ENCODE measurements at places on chromosomes 12 and 14.

- no peak for DNase-seq
These were observed 245.5 kb upstream of the DDHD1 start for GRCh38 chr14:53398616-53399015.

DNA sequence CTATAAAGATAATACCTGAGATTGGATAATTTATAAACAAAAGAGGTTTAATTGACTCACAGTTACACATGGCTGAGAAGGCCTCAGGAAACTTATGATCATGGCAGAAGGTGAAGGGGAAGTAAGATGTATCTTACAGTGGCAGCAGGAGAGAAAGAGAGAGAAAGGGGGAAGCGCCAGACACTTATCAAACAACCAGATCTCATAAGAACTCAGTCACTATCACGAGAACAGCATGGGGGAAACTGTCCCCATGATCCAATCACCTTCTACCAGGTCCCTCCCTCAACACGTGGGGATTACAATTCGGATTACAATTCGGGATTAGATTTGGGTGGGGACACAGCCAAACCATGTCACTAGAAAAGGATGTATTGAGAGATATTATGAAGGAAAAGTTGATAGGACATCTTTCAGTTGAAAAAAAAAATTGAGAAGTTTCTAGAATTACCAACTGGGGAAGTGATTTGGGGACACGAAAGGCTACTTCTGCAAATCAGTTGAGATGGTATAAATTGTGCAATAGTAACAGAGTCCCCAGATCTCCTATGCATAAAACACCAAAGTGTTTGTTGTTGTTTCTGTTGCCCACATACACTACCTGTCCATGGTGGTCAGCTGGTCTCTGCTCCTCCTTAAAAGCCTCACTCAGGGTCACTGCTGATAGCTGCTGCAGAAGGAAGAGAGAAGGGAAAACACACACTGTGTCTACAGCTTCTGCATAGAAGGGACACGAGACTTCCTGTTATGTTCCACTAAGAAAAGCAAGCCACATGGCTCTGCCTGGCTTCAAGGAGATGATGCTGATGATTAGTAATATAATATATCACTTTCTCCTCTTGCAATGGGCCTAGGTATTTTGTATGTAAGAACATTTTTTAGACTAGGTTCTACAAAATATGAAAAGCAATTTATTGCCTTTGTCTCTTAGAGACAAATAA is 465.5 kb downstream of the PDZRN4 start:
- DNase-seq: no peak

DNA sequence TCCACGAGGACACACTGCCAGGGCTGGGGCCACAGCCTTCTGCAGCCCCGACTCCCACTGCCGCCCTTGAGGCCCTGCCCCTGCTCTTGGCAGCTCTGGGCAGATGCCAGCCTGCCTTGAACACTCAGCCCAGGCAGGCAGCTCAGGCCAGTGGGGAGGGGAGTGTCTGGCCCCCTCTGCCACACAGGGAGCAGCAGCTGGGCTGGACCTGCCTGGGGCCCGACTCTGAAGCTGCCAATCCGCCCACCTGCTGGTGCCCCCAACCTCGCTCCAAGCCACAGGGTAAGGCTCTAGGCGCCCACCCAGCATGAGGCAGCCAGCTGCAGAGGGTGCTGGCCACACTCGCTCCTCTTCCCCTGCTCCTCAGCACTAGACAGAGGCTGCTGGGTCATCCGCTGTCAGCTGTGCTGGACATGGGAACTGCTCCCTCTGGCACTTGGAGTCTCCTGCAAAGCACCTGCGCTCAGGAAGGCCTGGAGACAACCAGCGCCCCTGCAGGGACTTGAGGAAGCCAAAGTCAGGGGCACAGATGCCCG is 24.6 kb upstream of the NUDT14 start:
- no peak for DNase-seq

DNA sequence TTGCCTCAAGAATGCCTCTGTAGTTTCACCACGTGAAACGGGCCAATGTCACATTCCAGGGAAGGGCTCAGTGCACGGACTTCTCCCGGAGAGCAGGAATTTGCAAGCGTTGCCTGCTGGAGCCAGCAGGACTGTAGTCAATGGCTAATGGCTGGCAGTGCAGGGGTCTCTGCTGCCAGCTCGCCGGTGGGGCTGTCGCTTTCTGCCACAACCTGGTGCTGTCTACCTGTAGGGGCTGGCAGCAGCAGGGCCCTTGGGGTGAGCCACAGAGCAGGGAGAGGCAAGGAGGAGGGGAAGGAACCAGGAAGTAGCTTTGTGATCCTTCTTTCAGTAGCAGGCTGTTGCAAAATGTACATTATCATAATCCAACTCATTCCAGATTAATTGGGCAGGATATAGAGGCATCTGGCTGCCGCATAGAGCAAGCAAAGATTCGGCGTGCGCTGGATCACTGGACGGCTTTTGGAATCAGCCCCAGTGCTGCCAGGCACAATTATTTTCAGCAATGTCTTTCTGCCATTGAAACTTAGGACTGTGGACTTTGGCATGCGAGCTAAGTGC is 114.1 kb downstream of the PAPOLA start:
- DNase-seq: no peak

DNA sequence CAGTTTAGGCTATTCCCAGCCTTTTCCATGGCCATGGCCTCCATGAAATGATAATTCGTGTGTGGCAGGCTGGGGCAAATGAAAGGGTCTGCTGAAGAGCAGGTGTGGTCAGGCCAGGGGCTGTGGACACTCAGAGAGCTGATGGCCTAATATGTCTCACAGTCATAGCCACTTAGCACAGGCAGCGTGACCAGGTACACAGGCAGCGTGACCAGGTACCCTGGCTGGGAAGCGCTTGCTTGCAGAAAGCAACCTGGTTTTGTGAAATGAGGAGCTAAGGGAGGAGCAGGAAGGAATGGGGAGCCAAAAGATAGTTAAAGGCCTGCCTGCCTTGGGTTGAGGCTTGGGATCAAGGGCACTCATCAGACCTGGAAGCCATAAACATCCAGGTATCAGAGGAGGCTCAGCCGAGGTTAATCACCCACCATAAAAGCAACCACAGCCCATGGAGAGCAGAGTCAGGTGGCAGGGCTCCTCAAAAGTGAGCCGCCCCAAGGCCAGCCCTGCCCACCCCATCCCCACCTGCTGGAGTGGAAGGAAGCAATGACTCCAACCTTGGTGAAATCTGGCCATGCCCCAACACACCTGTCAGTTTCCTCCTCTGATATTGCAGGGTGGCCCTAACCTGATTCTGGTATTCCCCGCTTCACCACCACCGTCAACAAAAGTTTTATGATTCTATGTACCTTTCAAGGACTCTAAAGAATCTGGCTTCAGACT is 8.0 kb upstream of the KRT8 start:
- no peak for DNase-seq

GRCh38 chr14:92135269-92135668 is 13.5 kb downstream of the CPSF2 start:
- no peak for DNase-seq

- DNase-seq: no peak
These were observed 4.0 kb downstream of the CHD4 start for GRCh38 chr12:6603095-6603567.

- no peak for DNase-seq
These were observed 33.7 kb upstream of the TTC7B start for GRCh38 chr14:90849787-90850444.

DNA sequence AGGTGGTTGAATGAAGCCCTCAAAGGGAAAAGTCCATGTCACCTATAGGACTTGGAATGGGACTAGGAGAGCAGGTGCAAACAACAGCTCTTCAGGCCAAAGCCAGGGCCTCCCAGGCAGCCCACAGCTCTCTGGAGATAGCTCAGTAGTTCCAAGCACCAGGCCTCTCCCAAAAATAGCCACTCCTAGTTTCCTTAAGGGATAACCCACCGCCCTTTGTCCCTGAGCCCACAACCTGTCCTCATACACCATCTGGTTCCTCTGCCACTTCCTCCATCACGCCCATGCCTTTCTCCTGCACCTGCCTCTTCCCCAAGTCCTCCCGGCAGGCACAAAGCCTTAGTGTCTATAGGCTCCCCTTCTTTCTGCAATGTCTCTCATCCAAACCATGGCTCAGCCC is 2.1 kb downstream of the RAB15 start:
- DNase-seq: no peak

- no peak for DNase-seq
These were observed 109.5 kb downstream of the FOXG1 start for GRCh38 chr14:28875934-28876571.

- no peak for DNase-seq
These were observed 31.3 kb upstream of the BCAT1 start for GRCh38 chr12:24979976-24980730.

GRCh38 chr14:54622192-54622958 is 55.4 kb downstream of the SAMD4A start:
- DNase-seq: no peak

DNA sequence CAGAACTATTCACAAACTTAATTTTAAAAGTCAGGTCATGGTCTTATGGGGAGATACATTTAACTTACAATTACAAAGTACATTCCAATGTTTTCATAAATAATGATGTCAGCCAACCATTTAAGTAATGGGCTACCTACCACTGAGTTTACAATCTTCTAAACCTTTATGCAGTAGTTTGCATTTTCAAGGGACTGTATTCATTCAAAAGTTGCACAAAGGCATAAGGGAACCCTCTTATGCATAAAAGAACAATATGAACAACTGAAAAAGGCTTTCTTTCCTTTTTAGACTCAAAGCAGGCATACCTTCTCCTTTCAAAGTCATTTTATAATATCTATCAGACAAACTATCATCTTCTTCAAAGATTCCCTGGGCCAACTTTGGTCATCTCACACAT is 230.2 kb downstream of the SLC2A13 start:
- DNase-seq: no peak

GRCh38 chr12:104263580-104264358 is 39.8 kb upstream of the EID3 start:
- no peak for DNase-seq

DNA sequence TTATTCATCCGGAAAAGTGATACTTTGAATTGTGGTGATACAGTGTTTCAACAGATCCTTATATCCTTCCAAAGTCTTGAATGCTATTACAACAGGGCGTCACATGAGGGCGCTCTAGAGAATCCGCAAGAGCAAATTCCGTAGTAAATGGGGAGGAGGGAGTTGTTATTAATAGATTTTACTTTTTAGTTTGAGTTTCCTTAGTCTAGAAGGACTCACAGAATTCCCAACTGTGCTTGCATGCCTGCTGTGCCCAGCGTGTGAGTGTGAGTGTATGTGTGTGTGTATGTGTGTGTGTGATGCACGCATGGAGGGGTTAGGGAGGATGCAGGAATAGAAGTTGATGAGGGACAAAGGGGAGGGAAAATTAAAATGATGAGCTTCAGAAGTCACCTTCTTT is 375.3 kb downstream of the C12orf75 start:
- DNase-seq: no peak

GRCh38 chr12:11765421-11765816 is 115.9 kb downstream of the ETV6 start:
- no peak for DNase-seq

GRCh38 chr14:72904218-72904617 is 10.3 kb upstream of the DPF3 start:
- DNase-seq: no peak

GRCh38 chr12:122142857-122143256 is 31.2 kb downstream of the IL31 start:
- DNase-seq: no peak

DNA sequence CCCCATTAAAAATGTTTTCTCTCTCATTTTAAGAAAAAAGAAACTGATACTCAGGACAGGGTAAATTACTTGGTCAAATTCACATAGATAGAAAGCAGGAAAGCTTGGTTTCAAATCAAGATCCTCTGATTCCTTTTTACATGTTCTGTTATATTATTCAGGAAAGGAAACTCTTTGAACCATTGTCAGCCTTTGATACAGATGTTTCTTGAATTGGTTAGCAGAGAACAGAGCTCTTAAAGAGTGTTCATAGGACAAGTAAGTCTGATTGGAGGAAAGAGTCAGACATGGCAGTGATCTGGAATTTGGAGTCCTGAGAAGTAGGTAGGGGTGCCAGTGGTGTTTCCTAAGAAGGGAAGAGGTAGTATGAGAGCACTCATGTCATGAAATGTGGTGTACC is 165.2 kb upstream of the BCL2L14 start:
- no peak for DNase-seq

DNA sequence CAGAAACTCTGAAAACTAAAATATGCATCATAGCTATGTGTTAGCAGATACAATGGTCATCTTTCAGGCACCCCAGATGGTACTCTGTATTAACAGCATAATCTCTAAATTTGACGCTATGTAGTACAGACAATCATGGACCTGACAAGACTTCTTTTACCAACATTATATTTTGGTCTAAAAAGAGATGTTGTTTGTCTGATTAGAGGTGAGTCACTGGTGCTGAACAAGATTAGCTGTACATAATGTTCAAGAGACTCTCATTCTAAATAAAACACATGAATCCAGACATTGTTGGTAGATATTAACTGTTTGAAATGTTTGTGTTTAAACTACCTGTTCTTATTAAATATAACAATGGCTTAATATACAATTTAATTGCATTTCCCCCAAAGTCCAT is 146.4 kb upstream of the LMNTD1 start:
- no peak for DNase-seq

Data from esophagus squamous epithelium (tissue), 5 donors.